ENCODE measurements at places on chromosomes 2 and 18. TPM values are rescaled to one million over a fixed set of nuclear protein-coding genes. Genes with fewer than 3 reads are reported as not detected.

Gene EPG5
- total RNA-seq: 33.2 TPM

Gene DHRS9
- total RNA-seq: 0.40 TPM

Gene ECEL1
- not detected for total RNA-seq

Gene TCF4
- total RNA-seq: 181 TPM

Gene MYCN
- total RNA-seq: not detected

Gene ERMN
- total RNA-seq: 5.8 TPM

Gene ILKAP
- 50.7 TPM for total RNA-seq

Gene C2orf78
- not detected for total RNA-seq

Gene PLEK
- 224 TPM for total RNA-seq

- no peak overlapping the region for H3K4me3 ChIP-seq
- no peaks in the 10 kb centered on the region for H3K27me3 ChIP-seq
- H3K27ac ChIP-seq: no peak overlapping the region
Measured at GRCh38 chr2:120772261-120772660, 36.6 kb downstream of the GLI2 start.

DNA sequence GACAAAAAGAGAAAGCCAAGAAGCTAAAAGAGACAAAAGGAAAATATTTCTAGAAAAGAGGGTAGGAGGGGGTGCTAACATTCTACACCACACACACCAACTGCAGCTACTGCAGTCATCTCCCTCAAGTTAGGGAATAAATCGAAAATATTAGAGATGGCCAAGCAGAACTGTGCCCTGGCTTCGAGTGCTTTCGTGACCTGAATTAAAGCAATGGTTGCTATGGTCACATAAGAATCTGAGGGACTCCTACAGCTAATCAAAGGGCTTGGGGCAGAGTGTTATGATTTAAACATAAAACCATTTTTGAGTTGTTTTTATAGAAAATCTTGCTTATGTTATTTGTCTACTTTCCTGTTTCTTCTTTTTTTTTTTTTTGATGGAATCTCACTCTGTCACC is 159.6 kb upstream of the HNRNPA3 start:
- no peak overlapping the region for H3K4me3 ChIP-seq
- no peaks in the 10 kb centered on the region for H3K27me3 ChIP-seq
- DNase-seq: no peak
- no peak overlapping the region for H3K27ac ChIP-seq
- no peaks in the 10 kb centered on the region for H3K4me1 ChIP-seq

GRCh38 chr2:241272303-241273209 is 42.9 kb downstream of the HDLBP start:
- no peaks in the 10 kb centered on the region for H3K27me3 ChIP-seq
- DNase-seq: peak; percentile 72
- peaks cover 23% of the 10 kb centered on the region for H3K4me1 ChIP-seq
- no peak overlapping the region for H3K27ac ChIP-seq

GRCh38 chr18:79507546-79508480 is 112.1 kb downstream of the NFATC1 start:
- H3K4me3 ChIP-seq: no peak overlapping the region
- peaks cover 12% of the 10 kb centered on the region for H3K4me1 ChIP-seq
- H3K36me3 ChIP-seq: 0 out of 2 replicates have a peak, but pooled peaks cover 5% of the 10 kb centered on the region

- H3K4me3 ChIP-seq: no peak overlapping the region
- H3K27me3 ChIP-seq: no peaks in the 10 kb centered on the region
- H3K27ac ChIP-seq: no peak overlapping the region
- peaks cover 2% of the 10 kb centered on the region for H3K4me1 ChIP-seq
- H3K36me3 ChIP-seq: no peaks in the 10 kb centered on the region
Measured at GRCh38 chr2:110725859-110726258, 6.5 kb upstream of the ACOXL start.

DNA sequence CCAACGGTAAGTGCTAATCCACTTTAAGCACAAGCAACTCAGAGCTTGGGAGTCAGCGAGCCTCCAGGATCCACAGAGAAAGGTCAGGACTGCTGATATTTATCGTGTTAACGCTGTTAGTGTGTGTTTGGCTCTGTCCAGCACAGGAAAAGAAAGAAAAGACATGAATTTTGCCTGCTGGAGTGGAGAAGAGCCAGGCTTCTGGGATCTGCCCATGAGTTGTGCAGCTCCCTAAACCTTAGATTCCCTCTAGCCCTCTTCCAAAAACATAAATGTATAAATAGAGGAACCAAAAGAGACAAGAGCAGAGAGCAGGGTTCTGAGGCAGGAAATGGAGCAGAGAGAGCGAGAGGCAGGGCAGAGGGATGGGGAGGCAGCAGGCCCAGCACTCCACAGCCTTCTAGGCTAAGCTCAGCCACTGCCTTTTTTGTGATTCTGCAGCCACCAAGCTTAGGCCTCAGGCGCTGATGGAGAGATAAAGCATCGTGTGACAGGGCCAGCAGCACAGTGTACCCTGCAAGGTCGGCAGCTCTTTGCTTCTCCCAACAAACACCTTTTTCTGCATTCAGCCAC is 14.5 kb upstream of the MAT2A start:
- peaks cover 10% of the 10 kb centered on the region for H3K4me1 ChIP-seq
- DNase-seq: no peak
- no peak overlapping the region for H3K27ac ChIP-seq
- no peak overlapping the region for H3K4me3 ChIP-seq
- H3K27me3 ChIP-seq: no peaks in the 10 kb centered on the region

DNA sequence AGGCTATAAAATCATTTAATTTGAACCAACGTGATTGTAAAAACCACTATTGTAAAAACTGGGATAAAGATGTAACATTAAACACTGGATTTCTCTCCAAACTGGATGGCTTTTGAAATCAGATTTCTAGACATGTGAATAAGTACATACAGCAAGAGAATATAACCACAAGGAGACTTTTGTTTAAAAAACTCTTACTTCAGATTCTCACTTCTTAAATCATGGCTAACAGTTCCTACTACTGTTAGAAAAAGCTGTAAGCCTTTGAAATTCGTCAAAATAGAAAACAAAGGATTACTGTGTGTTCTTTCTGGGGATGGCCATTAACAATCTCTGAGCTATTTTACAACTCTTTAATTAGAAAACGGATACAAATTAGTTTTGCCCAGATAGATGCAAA is 39.4 kb upstream of the SH3BP4 start:
- no peak overlapping the region for H3K27ac ChIP-seq
- H3K4me3 ChIP-seq: no peak overlapping the region
- H3K27me3 ChIP-seq: no peaks in the 10 kb centered on the region

GRCh38 chr2:102880731-102881130 is 118.9 kb downstream of the TMEM182 start:
- H3K4me3 ChIP-seq: no peak overlapping the region
- no peaks in the 10 kb centered on the region for H3K27me3 ChIP-seq
- H3K4me1 ChIP-seq: no peaks in the 10 kb centered on the region
- DNase-seq: no peak
- no peaks in the 10 kb centered on the region for H3K36me3 ChIP-seq

GRCh38 chr18:4631239-4631638 is 176.1 kb upstream of the DLGAP1 start:
- no peaks in the 10 kb centered on the region for H3K27me3 ChIP-seq
- H3K27ac ChIP-seq: no peak overlapping the region
- no peak for DNase-seq
- H3K4me3 ChIP-seq: no peak overlapping the region
- H3K36me3 ChIP-seq: no peaks in the 10 kb centered on the region

DNA sequence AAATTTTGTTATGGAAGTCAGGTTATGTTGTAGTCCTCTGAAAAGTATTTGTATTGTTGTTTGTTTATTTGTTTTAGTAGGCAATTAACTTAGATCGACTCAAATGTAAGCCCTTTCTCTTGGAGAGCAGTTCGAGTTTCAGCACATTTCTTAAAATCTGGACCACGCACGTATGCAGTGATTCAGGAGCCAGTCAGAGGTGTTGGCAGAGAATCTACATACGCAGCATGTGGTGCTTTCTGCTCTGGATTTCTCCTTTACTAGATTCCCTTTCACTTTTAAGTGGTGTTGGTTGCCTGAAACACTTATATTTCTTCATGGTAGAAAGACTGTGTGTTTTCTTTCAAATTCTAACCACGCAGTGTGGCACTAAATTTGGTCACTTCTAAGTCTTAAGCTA is 773.9 kb upstream of the LRATD1 start:
- H3K4me1 ChIP-seq: no peaks in the 10 kb centered on the region
- H3K36me3 ChIP-seq: no peaks in the 10 kb centered on the region
- H3K27me3 ChIP-seq: no peaks in the 10 kb centered on the region
- no peak overlapping the region for H3K4me3 ChIP-seq

DNA sequence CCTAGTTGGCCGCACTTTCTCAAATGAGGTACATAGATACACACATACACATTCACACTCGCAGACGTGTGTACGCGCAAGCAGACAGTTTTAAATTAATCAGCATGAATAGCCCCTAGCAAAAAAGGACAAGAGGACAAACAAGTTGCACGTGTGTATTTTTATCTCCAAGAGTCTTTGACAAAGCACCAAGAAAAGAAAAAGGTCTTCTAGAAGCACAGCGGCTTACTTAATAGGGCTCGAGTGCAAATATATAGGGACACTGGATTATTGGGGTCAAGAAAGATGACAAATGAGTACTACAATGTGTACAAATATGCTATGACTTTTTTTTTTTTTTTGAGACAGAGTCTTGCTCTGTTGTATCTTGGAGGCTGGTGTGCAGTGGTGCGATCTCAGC is 1.7 kb upstream of the BCL2 start:
- peaks cover 30% of the 10 kb centered on the region for H3K4me1 ChIP-seq
- H3K4me3 ChIP-seq: peak overlapping the region; percentile 63
- peak; percentile 87 for DNase-seq
- H3K27me3 ChIP-seq: no peaks in the 10 kb centered on the region
- H3K36me3 ChIP-seq: peaks cover 12% of the 10 kb centered on the region

GRCh38 chr2:2646433-2647051 is 315.5 kb upstream of the MYT1L start:
- H3K27me3 ChIP-seq: no peaks in the 10 kb centered on the region
- no peak overlapping the region for H3K27ac ChIP-seq
- H3K4me3 ChIP-seq: no peak overlapping the region
- no peaks in the 10 kb centered on the region for H3K36me3 ChIP-seq

- no peak overlapping the region for H3K4me3 ChIP-seq
- H3K27ac ChIP-seq: no peak overlapping the region
- H3K36me3 ChIP-seq: no peaks in the 10 kb centered on the region
- no peaks in the 10 kb centered on the region for H3K27me3 ChIP-seq
- H3K4me1 ChIP-seq: no peaks in the 10 kb centered on the region
Measured at GRCh38 chr2:239717319-239717675, 307.8 kb downstream of the NDUFA10 start.

- no peaks in the 10 kb centered on the region for H3K36me3 ChIP-seq
- H3K4me1 ChIP-seq: no peaks in the 10 kb centered on the region
- H3K4me3 ChIP-seq: no peak overlapping the region
- no peak overlapping the region for H3K27ac ChIP-seq
- no peak for DNase-seq
- no peaks in the 10 kb centered on the region for H3K27me3 ChIP-seq
Measured at GRCh38 chr2:42979416-42979869, 187.1 kb upstream of the HAAO start.

- H3K27me3 ChIP-seq: no peaks in the 10 kb centered on the region
- no peak overlapping the region for H3K27ac ChIP-seq
- H3K36me3 ChIP-seq: no peaks in the 10 kb centered on the region
- no peak for DNase-seq
- no peaks in the 10 kb centered on the region for H3K4me1 ChIP-seq
Measured at GRCh38 chr2:139438478-139438877, 658.3 kb upstream of the NXPH2 start.

DNA sequence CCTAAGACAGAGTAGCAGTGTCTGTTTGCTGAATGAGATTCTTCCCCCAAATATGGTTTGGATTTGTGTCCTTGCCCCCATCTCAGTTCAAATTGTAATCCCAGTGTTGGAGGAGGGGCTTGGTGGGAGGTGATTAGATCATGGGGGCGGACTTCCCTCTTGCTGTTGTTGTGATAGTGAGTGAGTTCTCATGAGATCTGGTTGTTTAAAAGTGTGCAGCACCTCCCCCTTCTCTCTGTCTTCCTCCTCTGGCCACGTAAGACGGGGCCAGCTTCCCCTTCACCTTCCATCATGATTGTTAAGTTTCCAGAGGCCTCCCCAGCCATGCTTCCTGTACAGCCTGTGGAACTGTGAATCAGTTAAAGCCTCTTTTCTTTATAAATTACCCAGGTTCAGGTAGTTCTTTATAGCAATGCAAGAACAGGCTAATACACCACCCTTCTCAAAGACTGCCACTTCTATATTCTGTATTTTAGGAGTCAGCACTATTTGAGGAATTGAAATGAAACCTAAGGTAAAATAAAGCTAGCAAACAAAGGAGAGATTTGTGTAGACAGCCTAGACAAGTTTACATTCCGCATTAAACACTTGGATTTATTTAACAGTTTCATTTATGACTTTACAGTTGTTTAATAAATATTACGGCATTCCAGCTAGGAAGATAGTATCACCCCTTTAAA is 21.6 kb downstream of the FBXO36 start:
- no peak overlapping the region for H3K27ac ChIP-seq
- no peaks in the 10 kb centered on the region for H3K27me3 ChIP-seq
- DNase-seq: no peak
- no peaks in the 10 kb centered on the region for H3K4me1 ChIP-seq
- no peak overlapping the region for H3K4me3 ChIP-seq
- H3K36me3 ChIP-seq: no peaks in the 10 kb centered on the region

DNA sequence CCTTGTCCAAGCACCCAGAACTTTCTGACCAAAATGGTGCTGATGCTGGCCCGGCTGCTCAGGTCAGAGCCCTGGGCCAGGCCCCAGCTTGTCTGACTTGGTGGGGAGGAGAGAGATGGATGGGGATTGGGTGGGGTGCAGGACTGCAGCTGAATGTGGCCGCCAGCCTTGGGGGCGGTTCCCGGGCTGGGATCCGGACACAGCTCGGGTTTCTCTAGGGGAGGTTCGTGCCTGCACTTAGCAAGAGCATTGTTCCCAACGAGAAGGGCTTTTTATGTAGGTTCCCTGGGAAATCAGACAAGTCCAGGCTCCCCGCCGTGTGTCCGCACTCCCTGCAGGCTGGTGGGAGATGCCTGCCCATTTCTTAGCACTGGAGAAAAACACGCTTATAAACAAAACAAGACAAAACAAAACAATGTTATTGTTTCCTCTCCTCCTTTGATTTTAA is 50.5 kb upstream of the HS6ST1 start:
- no peak overlapping the region for H3K27ac ChIP-seq
- no peaks in the 10 kb centered on the region for H3K36me3 ChIP-seq
- H3K4me3 ChIP-seq: no peak overlapping the region
- no peak for DNase-seq
- no peaks in the 10 kb centered on the region for H3K4me1 ChIP-seq

GRCh38 chr18:10681581-10682367 is 155.9 kb downstream of the NAPG start:
- H3K27ac ChIP-seq: no peak overlapping the region
- DNase-seq: no peak
- H3K4me1 ChIP-seq: no peaks in the 10 kb centered on the region
- H3K36me3 ChIP-seq: no peaks in the 10 kb centered on the region
- H3K27me3 ChIP-seq: peaks cover 2% of the 10 kb centered on the region
- H3K4me3 ChIP-seq: no peak overlapping the region

DNA sequence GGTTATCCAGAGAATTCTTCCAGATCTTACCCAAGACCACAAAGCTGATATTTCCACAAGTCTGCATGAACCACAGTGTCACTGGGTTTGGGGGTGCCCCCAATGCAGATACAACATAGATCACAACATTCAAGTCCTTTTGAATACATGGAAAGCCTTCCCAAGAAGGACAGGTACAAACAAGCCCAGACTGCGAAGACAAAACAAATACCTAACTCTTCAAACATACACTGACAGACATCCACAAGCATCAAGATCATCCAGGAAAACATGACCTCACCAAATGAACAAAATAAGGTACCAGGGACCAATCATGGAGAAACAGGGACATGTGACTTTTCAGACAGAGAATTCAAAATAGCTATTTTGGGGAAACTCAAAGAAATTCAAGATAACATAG is 93.1 kb downstream of the MDH1 start:
- H3K36me3 ChIP-seq: no peaks in the 10 kb centered on the region
- H3K4me1 ChIP-seq: no peaks in the 10 kb centered on the region
- no peaks in the 10 kb centered on the region for H3K27me3 ChIP-seq
- no peak overlapping the region for H3K4me3 ChIP-seq

All from Karpas-422 (cell line).